ENCODE measurements at places on chromosomes 12 and 14. TPM values are rescaled to one million over a fixed set of nuclear protein-coding genes. Genes with fewer than 3 reads are reported as not detected.

Gene OAS2
- polyA plus RNA-seq: 6.7 TPM

Gene GYS2
- polyA plus RNA-seq: not detected

Gene TMPRSS12
- polyA plus RNA-seq: not detected

Gene AICDA
- 0.34 TPM for polyA plus RNA-seq

Gene LRRC9
- polyA plus RNA-seq: 0.14 TPM

Gene AKAP3
- polyA plus RNA-seq: 3.6 TPM

Gene SYT1
- 29.8 TPM for polyA plus RNA-seq

Gene SDR9C7
- polyA plus RNA-seq: 0.23 TPM

Gene LBHD2
- polyA plus RNA-seq: not detected

Gene HHIPL1
- polyA plus RNA-seq: 1.3 TPM

Gene KCNA5
- 1.9 TPM for polyA plus RNA-seq

Gene PTGER2
- polyA plus RNA-seq: 5.7 TPM

Gene KCNMB4
- polyA plus RNA-seq: 20.0 TPM

Gene SLC25A21
- 2.2 TPM for polyA plus RNA-seq

Gene CFAP54
- 0.44 TPM for polyA plus RNA-seq

Gene RNASE1
- polyA plus RNA-seq: 192 TPM

Gene PLBD1
- polyA plus RNA-seq: 36.5 TPM

Gene KERA
- polyA plus RNA-seq: not detected

Gene TMEM229B
- 2.5 TPM for polyA plus RNA-seq

Gene ADAMTS20
- polyA plus RNA-seq: 0.78 TPM

Gene PTGES3
- 381 TPM for polyA plus RNA-seq

Gene CISTR
- polyA plus RNA-seq: not detected

Gene ACVRL1
- polyA plus RNA-seq: 33.9 TPM

Gene ARMH4
- polyA plus RNA-seq: 77.8 TPM

Gene MAP1LC3B2
- 3.9 TPM for polyA plus RNA-seq

Gene ZDHHC22
- polyA plus RNA-seq: 0.84 TPM

Gene PTPRQ
- 1.6 TPM for polyA plus RNA-seq

Gene CLEC6A
- polyA plus RNA-seq: not detected

Gene LRRK2
- 21.8 TPM for polyA plus RNA-seq

Gene CLEC4C
- not detected for polyA plus RNA-seq

Gene OR11H7
- 0.75 TPM for polyA plus RNA-seq

Gene C12orf42
- polyA plus RNA-seq: not detected

Gene CNTN1
- 79.5 TPM for polyA plus RNA-seq

Gene ARHGAP9
- 2.4 TPM for polyA plus RNA-seq

Gene ABCC9
- 18.9 TPM for polyA plus RNA-seq

Gene CMA1
- 0.50 TPM for polyA plus RNA-seq

Gene MANSC4
- 0.34 TPM for polyA plus RNA-seq

Gene GSC
- not detected for polyA plus RNA-seq

Gene C12orf57
- polyA plus RNA-seq: 149 TPM

Gene CRIP2
- polyA plus RNA-seq: 72.3 TPM

Gene ITGB7
- 0.86 TPM for polyA plus RNA-seq

Gene P2RX2
- polyA plus RNA-seq: 1.4 TPM

Gene ZC2HC1C
- 1.7 TPM for polyA plus RNA-seq

Gene SRRM4
- 0.01 TPM for polyA plus RNA-seq

Gene LRP10
- polyA plus RNA-seq: 93.8 TPM

Gene GUCY2C
- 0.29 TPM for polyA plus RNA-seq

Gene C14orf39
- 0.47 TPM for polyA plus RNA-seq

Gene PELI2
- 28.8 TPM for polyA plus RNA-seq

Gene LRCOL1
- 2.1 TPM for polyA plus RNA-seq

Gene PRIMA1
- 1.1 TPM for polyA plus RNA-seq

Gene KRT74
- not detected for polyA plus RNA-seq

Gene IFI27L2
- 36.9 TPM for polyA plus RNA-seq

Gene CLEC4A
- 3.8 TPM for polyA plus RNA-seq

Gene USP15
- 49.0 TPM for polyA plus RNA-seq

Gene TEDC1
- 6.5 TPM for polyA plus RNA-seq

Gene KNTC1
- 33.4 TPM for polyA plus RNA-seq

Gene C14orf180
- polyA plus RNA-seq: 0.10 TPM

Gene CCND2
- 78.0 TPM for polyA plus RNA-seq

Data from left renal pelvis (tissue), 4 donors.